CD4-positive, alpha-beta T cell treated with Interleukin-15 for 1 hour (primary cell): ENCODE measurements at places on chromosomes 5 and 9.

- DNase-seq = no peak
Measured at GRCh38 chr5:14512574-14512973, 69.0 kb upstream of the OTULINL start.

DNA sequence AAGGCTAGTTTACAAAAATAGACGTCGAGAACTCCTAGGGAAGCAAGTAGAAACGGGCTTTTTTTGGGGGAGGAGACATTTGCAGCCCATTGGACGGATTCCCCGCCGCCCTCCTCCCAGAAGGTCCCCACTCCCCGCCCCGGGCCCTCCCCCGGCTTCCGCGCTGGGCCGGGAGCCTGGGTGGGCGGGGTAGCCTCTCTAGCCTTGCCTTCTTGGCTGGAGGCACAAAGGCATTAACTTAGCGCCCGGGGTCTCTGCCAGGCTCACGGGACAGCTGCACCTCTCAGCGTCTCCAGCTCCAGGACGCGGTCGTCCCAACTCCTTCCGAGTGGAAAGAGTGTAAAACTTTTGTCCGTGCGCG lies at the start of gene DMRTA1:
Gene DMRTA1 (plus strand): TSS at position 236 of the 361 bp plus-strand sequence. CDS start 242 bp downstream, outside the sequence.
- DNase-seq = no peak

GRCh38 chr5:88792144-88792840 lies 90.7 kb downstream of the MEF2C start:
- DNase-seq = no peak

GRCh38 chr9:7996558-7996957 lies 197.0 kb upstream of the DMAC1 start:
- DNase-seq = no peak

DNA sequence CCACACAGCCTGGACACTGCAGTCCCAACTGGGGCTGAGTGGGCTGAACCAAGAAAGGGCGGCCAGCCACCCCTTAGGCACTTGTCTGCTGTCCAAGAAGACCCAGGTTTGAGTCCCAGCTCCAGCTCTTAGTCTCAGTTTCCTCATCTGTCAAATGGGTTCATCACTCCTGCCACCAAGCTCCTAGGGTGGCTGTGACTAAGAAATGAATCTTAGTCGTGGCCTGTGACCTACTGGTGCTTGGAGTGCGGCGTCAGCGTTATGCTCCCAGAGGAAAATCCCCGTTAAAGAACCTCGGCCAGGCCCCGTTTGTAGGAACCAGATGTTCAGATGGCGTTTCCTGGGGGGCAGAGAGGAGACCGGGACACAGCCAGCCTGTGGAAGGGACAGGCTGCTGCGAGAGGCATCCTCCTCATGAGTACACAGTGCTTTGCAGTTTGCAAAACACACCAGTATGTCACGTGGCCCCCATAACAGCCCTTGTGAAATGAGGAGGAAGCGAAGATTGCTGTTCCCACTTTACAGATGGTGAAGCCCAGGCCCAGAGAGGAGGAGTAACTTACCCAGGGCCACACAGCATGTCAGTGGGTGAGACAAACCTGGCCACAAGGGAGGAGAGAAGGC lies 3.3 kb downstream of the FIBCD1 start:
- DNase-seq = no peak

GRCh38 chr5:23352446-23352845 lies 155.0 kb upstream of the PRDM9 start:
- no peak for DNase-seq

GRCh38 chr5:171956887-171957495 lies 49.4 kb downstream of the FBXW11 start:
- DNase-seq = no peak

DNA sequence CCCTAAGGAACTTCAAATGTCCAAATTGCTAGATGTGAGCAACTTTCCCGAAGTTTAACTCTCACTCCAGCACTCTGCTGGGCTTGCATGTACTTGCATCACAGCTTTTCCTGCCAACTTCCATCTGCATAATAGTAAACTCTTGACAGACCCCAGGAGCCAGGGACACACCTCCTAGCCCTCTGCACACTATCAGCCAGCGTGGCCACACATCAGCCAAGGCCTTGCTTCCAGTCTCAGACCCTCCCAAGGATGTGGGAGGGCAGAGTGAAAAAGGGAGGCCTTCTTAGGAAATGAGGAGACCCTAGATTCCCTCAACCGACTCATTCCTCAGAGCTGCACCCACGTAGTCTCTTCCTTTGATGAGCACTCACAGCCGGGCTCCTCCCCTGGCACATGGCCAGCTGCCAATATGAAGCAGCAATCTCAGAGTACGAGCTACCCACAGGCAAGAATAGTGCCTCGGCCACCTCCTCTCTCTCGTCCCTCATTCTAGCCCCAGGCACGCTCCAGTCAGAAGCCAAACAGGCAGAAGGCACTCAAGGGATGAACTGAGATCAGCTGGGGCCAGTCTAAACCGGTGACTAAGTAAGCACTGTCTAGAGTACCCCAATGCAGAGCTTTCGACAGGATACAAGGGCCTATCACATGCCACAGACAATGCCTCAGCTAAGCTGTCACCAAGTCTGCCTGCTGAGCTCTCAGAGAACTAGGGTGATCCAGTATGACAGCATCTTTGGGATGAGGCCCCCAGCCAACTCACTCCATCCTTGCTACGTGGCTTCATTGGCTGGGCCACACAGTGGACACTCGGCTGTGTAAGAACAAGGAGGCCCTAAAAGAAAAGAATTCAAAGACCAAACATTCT lies 2.3 kb downstream of the P4HA2 start:
- DNase-seq = no peak

- no peak for DNase-seq
Measured at GRCh38 chr5:55747778-55748318, 10.0 kb downstream of the DDX4 start.

- no peak for DNase-seq
Measured at GRCh38 chr5:132103969-132104391, 30.4 kb downstream of the CSF2 start.

GRCh38 chr5:170145462-170145861 lies 39.8 kb downstream of the FOXI1 start:
- DNase-seq = no peak

DNA sequence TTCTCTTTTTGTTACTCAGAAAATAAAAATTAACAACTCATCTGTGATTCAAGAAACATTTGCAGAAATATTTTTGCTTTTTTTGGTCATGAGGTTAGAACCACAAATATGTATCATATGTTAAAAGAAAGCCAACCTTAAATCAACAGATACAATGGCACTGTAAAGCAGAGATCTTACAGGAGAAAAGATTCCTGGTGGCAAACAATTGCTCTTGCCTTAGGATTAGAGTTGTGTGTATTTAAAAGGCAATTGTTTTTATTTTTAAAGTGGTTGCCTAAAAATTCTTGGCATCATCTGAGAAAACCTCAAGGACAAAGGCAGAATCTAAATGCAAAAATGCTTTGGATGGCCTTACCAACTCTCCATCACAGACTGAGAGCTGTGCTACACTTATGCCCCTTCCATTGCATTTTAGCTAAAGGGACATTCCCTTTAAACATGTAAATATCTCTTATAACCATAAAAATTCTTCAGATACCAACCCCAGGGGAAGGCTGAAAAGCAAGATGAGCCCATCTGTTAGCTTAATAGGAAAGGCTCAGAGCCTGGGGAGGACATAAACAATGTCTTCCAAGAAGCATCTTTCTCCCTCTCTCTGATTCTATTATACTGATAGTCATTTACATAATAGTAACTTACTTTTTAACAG lies 100.4 kb downstream of the FAM114A2 start:
- no peak for DNase-seq

- DNase-seq = no peak
Measured at GRCh38 chr5:80928073-80928472, 32.1 kb upstream of the RASGRF2 start.

DNA sequence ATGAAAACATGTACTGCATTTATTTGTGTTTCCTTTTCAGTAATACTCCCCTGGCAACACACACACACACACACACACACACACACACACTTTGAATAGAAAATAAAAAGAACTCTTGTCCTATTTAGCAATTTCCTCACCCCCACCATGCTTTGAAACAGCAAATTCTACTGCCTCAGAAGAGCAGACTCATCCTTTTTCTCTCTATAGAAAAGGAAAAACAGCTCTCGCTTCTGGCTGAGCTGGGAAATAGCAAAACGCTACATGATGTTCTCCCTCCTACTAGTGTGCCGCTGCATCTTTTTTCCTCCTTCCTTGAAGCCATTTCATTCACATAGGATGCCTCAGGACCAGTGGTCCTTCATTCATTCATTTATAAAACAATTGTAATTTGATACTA lies 453.6 kb downstream of the CSNK1G3 start:
- DNase-seq = no peak

GRCh38 chr9:79572608-79573411 lies 1.0 kb downstream of the TLE4 start:
- peak; percentile 58 for DNase-seq

DNA sequence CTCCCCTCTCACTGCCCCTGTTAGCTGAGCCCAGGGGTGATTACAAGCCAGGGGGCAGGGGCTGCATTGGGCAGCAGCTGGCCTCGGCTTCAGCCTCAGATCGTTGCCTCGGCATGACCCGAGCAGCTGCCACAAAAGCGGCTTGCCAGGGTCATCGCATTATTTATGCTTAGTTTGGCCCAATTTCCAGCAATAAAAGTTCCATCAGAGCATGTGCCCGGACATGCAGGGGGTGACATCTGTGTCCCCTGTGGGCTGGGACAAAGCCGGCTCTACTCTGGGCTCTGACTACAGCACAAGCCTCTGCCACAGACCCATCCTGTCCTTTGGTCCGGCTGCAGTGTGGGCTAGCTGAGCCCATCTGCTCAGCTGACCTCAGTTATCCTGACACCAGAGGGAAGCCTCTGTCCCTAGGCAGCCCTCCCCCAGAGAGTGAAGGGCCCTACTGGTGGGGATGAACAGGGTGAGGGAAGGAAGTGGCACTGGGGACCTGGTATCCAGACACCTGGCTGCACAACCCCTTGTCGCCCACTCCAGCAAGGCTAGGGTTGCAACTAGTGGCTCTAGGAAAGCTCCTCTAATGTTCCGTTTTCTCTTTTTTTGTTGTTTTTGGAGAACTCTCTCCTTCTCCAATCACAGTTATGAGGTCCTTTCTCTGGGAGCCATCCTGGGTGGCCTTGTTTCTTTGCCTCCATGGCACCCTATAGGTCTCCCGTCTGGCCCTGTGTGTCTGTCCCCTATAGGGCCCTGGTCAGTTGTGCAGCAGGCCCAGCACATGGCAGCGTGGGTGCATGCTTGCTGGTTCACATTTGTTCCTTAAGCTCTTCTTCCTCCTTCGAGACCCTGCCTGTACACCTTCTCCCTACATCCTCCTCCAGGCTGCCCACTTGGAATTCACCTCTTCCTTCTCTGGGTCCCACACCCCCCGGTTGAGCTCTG lies 13.3 kb upstream of the GADD45G start:
- no peak for DNase-seq

GRCh38 chr9:28212979-28213378 lies 639.7 kb upstream of the C9orf72 start:
- DNase-seq = no peak

DNA sequence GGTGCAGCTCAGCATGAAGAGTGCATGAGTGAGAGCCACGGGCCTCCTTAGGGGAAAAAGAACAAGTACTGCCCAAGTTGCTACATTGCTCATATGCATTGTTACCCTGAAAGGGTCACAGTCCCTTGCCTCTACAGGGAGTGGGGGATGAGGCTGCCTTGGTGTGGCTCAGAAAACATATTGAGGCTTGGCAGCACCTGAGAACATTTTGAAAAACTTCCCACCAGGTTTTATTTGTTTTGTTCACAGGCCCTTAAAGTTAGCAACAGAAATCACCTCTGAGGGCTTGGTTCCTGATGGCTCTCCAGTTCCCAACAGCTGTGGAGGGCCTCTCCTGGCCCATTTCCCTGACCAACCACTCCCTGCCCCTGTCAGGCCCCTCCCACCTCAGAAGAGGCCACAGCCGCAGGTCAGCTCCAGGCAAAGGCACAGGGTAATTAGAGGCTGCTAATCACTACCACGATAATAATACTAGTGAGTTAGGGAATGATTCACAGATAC lies 90.7 kb upstream of the ADRA1B start:
- no peak for DNase-seq

DNA sequence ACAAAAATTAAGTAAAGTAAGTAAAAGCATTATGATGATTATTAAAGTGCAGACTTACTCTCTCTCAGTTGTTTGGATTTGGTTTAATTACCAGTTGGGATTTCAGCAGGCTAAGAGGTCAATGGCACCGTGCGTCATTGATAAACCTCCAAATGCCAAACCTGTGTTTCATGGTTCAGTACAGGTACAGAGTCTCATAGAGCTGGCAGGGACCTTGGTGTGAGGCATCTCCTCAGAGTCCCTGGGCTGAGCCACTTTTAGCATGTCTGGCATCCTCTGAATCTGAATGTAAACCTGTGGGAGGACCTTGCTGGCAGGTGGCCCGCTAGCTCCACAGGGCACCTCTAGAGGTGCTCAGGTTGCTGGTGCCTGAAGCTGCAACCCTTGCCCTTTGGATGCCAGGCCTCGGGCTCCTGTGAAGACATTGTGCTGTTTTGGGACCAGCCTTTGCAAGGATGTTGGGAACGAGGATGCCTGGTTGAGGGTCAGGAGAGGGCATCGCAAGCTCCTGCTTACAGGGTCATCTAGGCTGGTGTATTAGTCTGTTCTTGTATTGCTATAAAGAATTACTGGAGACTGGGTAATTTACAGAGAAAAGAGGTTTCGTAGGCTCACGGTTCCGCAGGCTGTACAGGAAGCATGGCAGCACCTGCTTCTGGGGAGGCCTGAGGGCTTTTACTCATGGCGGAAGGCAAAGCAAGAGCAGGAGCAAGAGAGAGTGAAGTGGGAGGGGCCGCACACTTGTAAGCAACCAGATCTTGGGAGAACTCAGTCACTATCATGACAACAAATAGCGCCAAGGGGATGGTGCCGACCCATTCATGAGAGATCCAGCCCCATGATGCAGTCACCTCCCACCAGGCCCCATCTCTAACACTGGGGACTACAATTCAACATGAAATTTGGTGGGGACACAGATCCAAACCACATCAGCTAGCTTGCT lies 14.9 kb upstream of the STC2 start:
- no peak for DNase-seq

GRCh38 chr5:1190278-1190677 lies 11.1 kb upstream of the SLC6A19 start:
- DNase-seq = no peak

- DNase-seq = no peak
Measured at GRCh38 chr5:157481666-157482065, 21.7 kb downstream of the NIPAL4 start.

DNA sequence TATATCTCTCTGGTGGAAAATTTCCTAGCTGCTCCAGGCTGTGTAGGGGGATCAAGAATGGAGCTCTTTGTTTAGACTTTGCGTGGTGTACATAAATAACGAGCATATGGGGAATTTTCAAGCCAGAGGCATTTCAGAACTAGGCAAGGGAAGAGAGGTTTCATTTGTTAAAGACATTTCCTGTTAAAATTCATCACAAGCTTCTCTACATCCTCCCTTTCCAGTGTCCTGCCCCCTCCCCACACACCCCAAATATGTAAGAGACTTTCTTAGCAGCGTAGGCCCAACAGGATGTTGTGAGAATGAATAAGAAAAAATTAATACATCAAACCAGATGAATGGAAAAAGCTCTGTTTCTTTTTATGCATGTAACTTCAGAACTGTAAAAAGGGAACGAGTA lies 150.3 kb downstream of the GPBP1 start:
- no peak for DNase-seq

- no peak for DNase-seq
Measured at GRCh38 chr9:123174079-123174478, 94.3 kb downstream of the STRBP start.

- no peak for DNase-seq
Measured at GRCh38 chr5:119820608-119821007, 191.2 kb downstream of the FAM170A start.

GRCh38 chr9:86968258-86968920 lies 21.1 kb upstream of the GAS1 start:
- no peak for DNase-seq
